ENCODE measurements at places on chromosomes 6 and 20.
A peak's percentile ranks its signal among the peaks of the same experiment; 100 is the strongest.

DNA sequence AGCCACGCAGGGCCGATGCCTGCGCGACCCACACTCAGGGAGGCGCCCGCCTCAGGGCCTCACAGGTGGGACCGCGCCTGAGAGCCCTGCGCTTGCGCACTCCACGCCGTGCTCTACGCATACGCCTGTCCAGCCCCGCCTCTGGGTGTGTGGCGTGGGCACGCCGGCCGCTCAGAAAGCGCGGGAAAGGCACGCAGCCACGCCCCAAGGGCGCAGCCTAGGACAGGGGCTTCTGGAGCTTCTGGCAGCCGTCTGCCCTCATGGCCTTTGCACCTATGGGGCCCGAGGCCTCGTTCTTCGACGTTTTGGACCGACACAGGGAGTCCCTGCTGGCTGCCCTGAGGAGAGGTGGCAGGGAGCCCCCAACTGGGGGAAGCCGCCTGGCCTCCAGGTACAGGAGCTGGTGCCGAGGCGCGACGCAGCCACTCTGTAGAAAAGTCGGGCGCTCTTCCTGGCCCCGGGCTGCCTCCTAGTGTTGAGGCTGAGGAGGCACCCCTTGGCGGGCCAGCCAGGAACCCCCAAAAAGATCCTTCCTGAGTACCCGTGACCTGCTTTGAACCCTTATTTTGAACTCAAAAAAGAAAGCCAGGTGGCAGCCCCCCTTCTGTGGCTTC lies at the start of gene SPO11:
Gene SPO11 (plus strand): TSS at position 196 of the 614 bp plus-strand sequence. CDS start 65 bp downstream, at position 261.
- DNase-seq = no peak

- DNase-seq = no peak
Observed at GRCh38 chr20:20253744-20254330, 114.1 kb upstream of the INSM1 start.

DNA sequence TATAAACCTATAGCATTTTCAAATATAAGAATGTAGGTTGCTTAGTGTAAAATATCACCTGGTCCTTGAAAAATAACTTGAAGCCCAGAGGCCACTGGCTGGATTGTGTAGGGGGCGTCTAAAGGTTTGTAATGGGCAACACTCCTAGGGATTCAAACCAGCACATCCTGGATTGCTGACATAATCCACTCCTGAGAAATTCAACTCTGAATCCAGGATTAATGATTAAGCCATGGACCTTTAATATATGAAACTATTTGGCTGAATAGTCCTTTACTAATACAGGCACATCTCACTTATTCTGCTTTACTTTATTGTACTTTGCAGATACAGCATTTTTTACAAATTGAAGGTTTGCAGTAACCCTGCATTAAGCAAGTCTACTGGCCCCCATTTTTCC lies 160.8 kb downstream of the UBE3D start:
- no peak for DNase-seq

GRCh38 chr20:58715391-58715800 lies 22.8 kb downstream of the NPEPL1 start:
- no peak for DNase-seq

DNA sequence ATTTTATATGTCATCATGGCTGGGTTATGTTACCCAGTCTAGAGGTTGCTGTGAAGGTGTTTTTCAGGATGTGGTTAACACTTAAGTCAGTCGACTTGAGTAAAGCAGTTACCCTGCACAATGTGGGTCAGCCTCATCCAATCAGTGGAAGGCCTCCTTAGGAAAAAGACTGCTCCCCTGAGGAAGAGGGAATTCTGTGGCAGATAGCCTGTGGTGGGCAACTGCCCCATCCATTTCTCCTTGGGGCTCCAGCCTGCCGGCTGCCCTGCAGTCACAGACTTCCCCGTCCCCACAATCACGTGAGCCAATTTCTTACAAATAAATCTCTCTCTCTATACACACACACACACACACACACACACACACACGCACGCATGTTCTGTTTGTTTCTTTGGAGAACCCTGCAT lies 34.5 kb upstream of the MPC1 start:
- peak; percentile 12 for DNase-seq

DNA sequence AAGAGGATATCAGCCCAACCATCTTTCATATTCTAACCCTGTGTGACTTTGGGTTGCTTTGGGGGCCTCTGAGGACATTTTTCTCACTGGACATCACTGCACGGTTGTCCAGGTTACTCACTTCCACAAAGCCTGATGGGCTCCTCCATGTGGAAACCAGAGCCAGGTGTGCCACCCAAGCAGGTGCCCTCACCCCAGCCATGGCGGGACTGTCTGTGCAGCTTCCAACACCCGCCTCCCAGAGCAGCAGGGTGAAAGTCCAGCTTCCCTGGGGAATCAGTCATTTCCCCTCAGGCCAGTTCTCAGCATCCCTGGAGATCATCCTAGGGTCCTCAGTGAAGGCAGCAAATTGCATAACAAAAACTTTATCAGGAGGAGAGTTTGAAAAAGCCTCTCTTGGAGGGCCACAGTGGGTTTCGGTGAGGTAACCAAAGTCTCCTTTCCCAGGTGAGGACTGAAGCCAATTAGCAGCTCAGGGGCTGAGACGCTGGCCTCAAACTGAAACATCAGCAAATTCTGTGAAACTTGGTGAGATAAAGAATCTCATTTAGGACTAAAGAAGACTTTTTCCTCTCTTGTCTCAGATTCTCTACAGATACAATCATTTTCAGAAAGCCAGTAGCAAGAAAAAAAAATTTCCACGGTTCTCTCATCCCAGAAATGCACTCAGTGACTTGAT lies 289.6 kb upstream of the CDH4 start:
- no peak for DNase-seq

- DNase-seq = no peak
Observed at GRCh38 chr6:34791164-34791700, 651 bp upstream of the BLTP3A start.

DNA sequence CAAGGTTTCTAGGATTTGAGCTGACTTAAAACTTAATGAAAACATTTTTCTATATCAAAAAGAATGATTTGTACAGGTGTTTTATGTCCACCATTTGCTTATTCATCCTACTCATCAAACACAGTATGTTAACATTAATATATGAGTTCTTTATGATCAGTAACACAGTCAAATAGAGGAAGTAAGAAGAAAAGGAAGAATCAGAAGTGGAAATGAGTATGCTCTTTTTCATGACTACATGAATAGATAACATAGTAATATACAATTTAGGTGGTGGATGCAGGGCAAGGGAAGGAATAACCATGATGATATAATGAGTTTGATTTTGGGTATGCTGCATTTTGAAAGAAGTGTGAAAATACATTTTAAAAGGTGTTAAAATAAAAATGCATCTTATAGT lies 16.5 kb downstream of the KPNA5 start:
- DNase-seq = no peak

DNA sequence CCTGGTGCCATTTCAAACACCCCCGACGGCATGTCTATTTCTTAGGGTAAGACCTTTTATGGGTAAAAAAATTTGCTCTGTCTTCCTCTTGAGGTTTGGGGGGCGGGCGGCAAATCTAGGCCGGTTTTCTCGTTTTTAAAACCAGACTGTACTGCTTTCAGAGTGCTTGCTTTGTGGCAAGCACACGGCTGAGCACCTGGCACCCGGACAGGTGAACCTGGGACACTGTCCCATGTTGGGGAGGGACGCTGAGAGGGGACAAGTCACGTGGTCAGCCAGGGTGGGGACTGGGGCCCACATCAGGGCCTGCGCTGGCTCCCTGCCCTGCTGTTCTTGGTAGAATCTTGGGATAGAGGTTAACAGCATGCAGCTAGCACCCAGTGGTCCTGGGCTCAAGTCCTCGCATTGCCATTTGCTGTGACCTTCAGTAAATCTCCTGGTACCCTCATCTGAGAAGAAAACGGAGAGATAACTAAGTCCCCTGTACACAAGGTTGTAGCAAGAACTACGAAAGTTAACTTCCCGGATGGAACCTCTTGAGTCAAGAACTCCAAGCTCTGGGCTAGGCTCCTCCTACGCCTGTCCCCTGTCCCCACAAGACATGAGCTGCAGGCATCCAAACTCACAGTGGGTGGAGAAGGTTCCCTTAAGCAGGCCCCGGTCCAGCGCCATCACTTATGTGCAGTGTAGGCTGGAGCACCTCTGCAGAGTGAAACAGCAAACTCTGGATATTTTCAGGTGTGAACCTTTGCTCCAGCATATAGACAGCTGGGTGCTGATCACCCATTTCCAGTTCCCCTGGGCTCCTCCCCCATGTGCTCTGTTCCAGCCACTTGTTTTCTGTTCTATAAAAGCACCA lies 41.7 kb downstream of the PMEPA1 start:
- DNase-seq = no peak

- no peak for DNase-seq
Observed at GRCh38 chr6:6920987-6921313, 186.8 kb upstream of the RREB1 start.

GRCh38 chr6:115819506-115819905 lies 241.2 kb downstream of the FRK start:
- no peak for DNase-seq

DNA sequence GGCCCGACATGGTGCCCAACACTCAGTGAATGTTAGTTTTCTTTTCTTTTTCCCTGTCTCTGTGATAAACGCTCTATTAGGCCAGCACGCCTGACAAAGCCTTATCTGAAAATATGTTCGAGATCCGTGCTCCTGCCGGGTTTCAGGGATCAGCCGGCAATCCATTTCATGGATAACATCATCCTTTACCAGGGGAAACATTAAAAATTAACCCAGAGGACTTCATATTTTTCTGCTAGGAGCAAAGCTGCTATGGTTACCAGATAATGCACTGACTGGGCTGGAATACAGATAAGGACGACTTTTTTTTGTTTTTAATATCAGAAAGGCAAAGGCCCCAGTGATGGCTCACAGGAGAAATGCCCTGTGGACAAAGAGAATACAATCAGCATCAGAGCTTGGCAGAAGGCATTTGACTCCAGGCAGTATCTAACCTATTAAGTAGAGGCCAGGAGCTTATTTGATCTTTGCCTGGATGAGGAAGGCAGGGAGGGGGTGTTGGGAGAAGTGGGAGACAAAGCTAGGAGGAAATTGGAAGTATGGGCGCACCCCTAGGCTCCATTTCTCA lies 482.0 kb upstream of the CHD6 start:
- no peak for DNase-seq

DNA sequence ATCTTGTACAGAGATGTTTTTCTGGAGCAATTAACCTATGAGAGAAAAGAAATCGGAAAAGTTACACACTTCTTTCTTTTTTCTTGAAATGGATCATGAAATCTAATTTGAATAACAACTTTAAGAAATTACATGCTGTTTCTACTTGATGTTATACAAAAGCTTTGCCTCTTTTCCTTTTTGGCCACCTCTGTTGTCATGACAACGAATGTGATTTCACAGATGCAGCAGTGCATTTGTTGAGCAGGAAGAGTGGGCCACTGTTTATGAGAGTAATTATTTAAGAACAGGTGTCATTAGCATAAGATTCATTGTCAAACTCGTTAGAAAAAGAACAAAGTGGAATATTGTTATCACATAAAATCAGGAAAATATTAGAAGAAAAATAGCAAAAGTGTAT lies 148.3 kb upstream of the IMPG1 start:
- no peak for DNase-seq

DNA sequence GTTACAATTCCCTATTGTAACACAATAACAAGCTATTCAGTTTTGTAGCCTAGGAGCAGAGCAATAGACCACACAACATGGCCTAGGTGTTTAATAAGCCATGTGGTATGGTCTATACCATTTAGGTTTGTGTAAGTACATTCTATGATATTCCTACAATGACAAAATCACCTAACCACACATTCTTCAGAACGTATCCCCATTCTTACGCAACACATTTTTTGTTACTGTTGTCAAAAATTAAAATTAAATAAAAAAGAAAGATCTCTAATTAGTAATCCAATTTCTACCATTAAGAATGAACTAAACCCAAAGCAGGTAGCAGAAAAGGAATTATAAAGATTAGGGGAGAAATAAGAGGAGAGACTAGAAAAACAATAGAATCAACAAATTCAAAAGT lies 44.0 kb downstream of the RANBP9 start:
- no peak for DNase-seq

GRCh38 chr6:132391391-132392269 lies 9.6 kb downstream of the MOXD1 start:
- no peak for DNase-seq

DNA sequence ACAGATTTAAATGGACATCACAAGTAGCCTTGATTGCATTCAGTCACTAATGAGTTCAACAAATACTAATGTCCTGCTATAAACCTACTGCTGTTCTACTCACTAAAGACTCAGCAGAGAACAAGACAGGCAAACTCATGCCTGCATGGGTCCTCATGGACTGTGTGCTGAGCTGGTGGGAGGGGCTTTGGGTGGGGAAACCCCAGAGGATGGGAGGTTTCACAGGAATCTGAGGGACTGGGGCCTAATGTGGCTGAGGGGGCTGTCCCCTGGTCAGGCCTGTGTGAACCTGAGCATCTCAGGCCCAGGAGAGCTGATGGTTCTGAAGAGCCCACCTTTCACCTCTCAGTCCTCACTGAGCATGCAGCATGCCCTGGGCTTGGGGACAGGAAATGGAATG lies 1.4 kb downstream of the CST8 start:
- no peak for DNase-seq

DNA sequence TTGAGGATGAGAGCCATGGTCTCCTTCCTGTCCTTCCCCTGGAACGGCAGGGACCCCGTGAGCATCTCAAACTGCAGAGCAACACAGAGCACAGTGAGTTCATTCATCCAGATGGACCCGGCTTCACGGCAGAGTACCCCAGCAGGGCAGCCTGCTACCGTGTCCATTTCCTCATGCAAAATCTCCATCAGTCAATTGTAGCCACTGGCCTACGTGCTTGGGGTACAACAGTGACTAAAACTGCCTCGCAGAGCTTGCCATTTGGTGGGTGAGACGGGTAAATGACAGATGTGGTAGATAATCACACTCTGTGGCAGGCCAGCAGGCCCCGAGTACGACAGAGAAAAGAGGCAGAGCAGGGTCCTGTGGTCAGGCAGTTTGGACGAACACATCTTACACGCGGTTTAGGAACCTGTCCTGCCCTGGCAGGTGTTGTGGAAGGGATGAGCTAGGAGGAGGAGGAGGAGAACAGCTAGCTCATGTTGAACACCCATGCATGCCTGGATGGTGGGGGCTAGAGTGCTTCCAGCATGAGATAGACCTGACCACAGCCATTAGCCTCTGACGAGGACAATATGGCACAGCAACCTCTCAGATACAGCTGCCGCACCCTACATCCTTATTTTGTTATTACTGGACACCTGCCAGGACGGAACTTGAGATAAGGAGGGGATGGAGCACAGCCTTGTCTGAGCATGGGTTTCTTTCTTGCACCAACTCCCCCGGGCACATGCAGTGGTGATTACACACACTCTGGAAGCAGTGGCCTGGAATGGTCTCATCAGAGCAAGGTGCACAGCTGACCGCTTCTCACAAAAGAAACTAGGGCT lies 95.6 kb downstream of the RAMACL start:
- no peak for DNase-seq

GRCh38 chr6:41683523-41684310 lies 45.4 kb downstream of the MDFI start:
- DNase-seq = peak; percentile 65

DNA sequence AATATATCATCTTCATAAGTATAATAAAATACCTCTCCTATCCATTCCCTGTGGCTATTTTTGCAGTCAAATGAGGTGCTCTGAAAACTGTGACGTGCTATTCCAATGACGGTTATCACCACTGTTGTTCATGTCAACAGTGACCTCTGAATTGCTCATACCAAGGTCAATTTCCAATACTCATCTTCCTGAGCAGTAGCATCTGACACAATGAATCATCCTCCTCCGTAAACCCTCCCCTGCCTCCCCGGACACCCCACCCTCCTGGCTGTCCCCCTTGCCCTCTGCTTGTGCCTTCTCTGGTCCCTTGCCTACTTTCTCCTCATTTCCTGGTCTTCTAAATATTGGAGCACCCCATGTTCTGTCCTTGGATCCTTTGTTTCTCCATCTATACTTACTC lies 77.7 kb upstream of the SLC22A23 start:
- DNase-seq = no peak

All from stimulated activated CD8-positive, alpha-beta memory T cell treated with anti-CD3 and anti-CD28 coated beads, Interleukin-7, amount 100 ng/mL, for 1 hour (primary cell).